ENCODE measurements at places on chromosomes 5 and 9. TPM values are rescaled to one million over a fixed set of nuclear protein-coding genes. Genes with fewer than 3 reads are reported as not detected.

- DNase-seq = no peak
Measured at GRCh38 chr5:54178991-54179390, 131.4 kb downstream of the ARL15 start.

GRCh38 chr9:99577351-99577750 is 244.3 kb upstream of the NR4A3 start:
- no peak for DNase-seq

Gene SPARC
- 5,536 TPM for total RNA-seq

- no peak for DNase-seq
Measured at GRCh38 chr5:73822278-73822988, 196.4 kb downstream of the ARHGEF28 start.

GRCh38 chr9:106075236-106075959 is 381.1 kb downstream of the TMEM38B start:
- no peak for DNase-seq

Gene WDR31
- total RNA-seq = 1.7 TPM

All from urinary bladder (tissue), 4 donors.